Gastrocnemius medialis (tissue), 4 donors: ENCODE measurements at places on chromosomes 7 and 10. TPM values are rescaled to one million over a fixed set of nuclear protein-coding genes. Genes with fewer than 3 reads are reported as not detected.

DNA sequence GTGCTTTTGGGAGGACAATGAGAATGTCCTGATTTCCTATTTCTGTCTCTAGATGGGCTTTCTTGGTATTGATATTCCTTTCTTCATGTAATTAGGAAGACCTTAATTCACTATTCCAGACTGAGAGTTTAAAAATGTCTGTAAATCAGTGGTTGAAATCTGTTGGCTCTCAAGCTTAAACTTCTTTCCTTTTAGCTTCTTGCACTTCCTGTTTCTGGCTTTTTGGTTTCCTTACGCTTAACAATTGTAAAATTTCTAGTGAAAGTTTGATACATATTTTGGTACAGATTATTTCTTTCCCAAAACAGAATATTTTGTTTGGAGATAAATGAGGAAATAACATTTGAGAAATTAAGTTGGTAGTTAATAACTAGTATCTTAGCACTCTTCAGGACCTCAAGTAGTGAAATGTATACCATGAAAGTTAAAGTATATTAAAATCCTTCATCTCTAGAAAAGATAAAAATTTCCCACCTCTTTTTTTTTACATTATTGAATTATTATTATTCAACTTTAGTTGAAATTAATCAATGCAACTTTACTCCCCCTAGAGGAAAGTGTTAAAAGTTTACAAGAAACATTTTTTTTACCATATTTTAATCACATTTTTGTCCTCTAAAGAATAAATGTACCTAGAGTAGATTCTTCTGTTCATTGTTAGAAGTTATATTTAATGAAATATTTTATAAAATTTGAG is 137.2 kb downstream of the PHTF2 start:
- no peak for DNase-seq

- no peak for DNase-seq
Measured at GRCh38 chr10:92572362-92573090, 1.4 kb downstream of the IDE start.

GRCh38 chr7:65004575-65004974 is 1.9 kb downstream of the ERV3-1 start:
- no peak for DNase-seq

DNA sequence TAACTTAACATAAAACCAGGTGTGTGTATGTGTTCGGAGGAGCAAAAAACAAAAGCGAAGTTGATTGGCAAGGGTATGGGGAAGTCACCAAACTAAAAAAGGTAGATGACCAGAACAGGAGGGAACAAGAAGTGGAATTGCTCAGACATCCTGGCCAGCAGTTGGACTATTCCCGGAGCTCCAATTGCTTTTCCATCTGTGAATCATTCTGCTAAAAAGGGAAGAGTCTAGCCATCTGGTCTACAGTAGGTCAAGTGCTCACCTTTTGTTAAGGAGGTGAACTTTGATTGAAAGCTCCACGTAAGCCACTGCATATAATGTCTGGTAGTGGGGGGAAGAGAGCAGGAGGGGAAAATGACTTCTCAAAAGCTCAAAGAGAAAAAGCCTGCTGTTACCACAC is 50.0 kb upstream of the BET1 start:
- DNase-seq = no peak

GRCh38 chr7:125085084-125085483 is 155.5 kb upstream of the POT1 start:
- DNase-seq = no peak

GRCh38 chr10:5764422-5765297 is 48.6 kb downstream of the GDI2 start:
- no peak for DNase-seq

GRCh38 chr7:280461-280860 is 9.5 kb upstream of the FOXL3 start:
- no peak for DNase-seq

DNA sequence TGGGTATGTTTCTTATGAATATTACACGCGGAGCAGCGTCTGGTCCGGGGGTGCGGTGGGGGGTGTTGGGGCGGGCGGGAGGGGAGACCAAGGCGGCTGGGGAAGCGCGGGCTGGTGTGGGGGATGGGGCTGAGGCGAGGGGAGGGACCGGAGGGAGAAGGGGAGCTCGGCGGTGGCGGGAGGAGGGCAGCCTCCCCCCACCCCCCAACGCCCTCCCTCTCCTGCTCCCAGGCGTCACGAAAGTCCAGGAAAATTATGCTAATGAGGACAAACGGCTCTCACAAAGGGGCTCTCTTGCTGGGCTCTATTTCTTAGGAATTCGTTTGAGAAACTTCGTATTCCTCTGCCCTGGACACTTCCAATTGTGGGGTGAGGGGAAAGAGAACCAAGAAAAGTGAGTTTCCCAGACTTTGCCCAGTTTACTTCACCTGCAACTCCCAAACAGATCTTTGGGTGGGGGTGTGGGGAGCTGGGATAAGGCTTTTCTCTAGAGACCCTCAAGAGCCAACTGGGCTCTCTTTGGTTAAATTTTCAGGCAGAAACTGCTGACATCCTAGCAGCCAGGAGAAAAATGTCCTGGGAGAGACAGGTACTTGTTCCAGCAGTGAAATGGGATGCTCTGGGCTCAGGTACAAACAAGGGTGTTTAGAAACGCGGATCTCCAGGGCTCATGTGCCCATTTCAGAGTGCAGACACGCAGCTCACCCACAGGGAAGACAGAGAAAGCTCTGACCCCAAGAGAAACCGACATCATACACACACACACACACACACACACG is 11.7 kb upstream of the HOXA2 start:
- no peak for DNase-seq

GRCh38 chr7:141074997-141075396 is 1.1 kb downstream of the TMEM178B start:
- DNase-seq = no peak

GRCh38 chr10:96333101-96333500 is 25.7 kb downstream of the OPALIN start:
- no peak for DNase-seq

GRCh38 chr10:787933-788651 is 98.6 kb upstream of the DIP2C start:
- DNase-seq = no peak

DNA sequence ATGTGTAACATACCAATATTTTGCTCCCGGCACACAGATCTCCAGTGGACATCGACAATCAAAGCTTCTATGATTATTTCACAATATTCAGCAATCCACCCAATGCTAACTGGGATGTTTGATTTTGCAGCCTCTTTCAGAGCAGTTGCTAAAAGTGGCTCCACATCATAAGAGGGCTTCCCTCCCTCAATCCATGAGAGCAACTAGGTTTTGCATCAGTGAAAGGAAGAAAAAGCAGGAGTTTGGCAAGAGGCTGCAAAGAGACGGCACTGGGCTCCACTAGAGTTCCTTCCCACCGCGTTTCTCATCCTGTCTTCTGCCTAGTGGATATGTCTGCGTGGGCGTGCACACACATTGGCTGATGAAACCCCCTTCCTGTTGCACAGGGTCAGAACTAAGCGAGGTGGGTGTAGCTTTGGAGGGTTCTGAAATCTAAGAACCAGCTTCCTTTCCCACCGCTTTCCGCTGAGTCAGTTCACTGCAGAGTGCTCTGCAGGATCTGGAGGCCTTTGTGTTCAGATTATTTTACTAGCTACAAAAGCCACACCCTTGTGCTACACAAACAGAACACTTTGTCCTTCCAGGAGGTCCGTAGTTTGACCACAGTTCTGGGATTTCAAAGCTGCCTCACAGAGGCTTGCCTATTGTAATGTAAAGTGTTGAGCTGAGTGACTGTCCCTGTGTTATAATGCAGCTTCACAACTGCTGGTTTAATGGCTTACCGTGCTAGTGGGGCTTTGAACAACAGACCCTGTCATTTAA is 28.1 kb downstream of the ARL4A start:
- DNase-seq = peak; percentile 72

DNA sequence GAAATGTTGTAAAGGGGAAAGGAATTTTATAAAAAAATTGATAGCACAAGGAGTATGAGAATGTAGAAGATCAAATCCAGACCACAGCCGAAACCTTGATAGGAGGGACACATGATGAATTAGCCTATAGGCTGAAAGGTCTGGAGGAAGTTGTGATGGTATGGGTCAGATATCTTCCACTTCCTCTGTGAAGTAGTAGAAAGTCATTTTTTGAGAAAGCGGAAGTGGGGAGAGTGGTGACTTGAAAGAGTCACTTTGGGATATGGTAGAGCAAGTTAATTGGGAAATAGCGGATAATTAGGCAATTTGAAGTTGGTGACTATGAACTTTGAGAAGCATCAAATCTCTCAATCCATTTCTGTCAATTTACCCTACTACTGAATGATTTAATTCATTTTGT is 99.4 kb downstream of the GRM8 start:
- no peak for DNase-seq

DNA sequence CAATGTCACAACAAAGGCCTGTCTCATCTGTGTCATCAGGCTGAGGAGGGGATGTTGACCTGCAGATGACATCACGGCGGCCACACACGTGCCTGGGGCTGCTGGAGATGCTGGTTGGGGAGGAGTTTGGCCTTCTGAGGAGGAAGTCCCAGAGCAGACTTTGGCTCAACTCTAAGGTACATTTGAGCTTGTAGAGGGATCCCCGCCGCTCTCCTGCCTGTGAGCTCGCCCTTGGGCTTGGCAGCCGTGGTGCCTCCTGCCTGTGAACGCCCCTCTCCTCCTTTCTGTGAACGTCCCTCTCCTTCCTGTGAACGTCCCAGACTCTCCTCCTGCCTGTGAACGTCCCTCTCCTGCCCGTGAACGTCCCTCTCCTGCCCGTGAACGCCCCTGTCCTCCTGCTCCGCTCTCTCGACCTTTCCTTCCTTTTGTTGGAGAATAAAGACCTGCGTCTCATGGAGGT is 176.4 kb downstream of the DNAJB6 start:
- DNase-seq = no peak

GRCh38 chr10:44950326-44951225 is 9.0 kb upstream of the RASSF4 start:
- DNase-seq = no peak

- DNase-seq = no peak
Measured at GRCh38 chr10:6400331-6400730, 179.7 kb downstream of the PRKCQ start.

DNA sequence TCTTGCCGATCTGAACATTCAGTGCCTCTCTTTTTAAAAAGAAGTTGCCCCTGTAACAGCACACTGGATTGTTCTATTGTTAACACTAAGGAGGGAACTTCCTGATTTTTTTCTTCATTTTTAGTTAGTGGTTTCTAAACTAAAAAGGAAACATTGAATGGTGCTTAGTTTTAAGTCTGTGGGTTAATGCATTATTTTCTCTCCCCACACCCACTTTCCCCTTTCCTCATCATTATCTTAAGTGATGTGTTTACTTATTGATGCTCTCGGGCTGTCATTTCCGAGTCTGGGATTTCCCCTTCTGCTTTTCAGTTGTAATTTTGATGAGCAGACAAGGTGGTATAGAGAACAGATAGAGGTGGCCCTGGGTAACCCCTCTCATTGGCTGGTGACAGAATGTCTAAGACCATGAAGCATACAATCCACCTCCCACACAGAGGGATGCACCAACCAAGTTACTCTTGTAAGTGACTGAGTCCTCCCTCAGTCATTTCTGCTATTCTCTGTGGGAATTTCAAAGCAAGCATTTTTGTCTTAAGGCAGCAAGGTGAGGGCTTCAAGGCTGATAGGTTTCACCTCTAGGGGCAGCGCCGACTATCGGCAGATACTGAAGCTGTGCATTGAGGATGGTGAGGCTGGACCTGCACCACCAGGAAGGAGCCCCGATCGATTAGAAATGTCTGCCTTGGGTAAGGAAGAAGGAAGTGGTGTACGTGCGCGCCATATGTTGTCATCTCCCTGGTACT is 49.5 kb downstream of the CHN2 start:
- DNase-seq = no peak

GRCh38 chr7:73900286-73900685 is 39.3 kb downstream of the TMEM270 start:
- DNase-seq = no peak

GRCh38 chr7:45407730-45408408 is 166.3 kb upstream of the ADCY1 start:
- DNase-seq = no peak

- no peak for DNase-seq
Measured at GRCh38 chr7:38893061-38893460, 15.9 kb downstream of the VPS41 start.

- no peak for DNase-seq
Measured at GRCh38 chr7:116527521-116527920, 2.7 kb downstream of the CAV1 start.

- no peak for DNase-seq
Measured at GRCh38 chr7:104371216-104371979, 43.0 kb downstream of the LHFPL3 start.

GRCh38 chr7:32020551-32021159 is 49.6 kb downstream of the PDE1C start:
- no peak for DNase-seq

DNA sequence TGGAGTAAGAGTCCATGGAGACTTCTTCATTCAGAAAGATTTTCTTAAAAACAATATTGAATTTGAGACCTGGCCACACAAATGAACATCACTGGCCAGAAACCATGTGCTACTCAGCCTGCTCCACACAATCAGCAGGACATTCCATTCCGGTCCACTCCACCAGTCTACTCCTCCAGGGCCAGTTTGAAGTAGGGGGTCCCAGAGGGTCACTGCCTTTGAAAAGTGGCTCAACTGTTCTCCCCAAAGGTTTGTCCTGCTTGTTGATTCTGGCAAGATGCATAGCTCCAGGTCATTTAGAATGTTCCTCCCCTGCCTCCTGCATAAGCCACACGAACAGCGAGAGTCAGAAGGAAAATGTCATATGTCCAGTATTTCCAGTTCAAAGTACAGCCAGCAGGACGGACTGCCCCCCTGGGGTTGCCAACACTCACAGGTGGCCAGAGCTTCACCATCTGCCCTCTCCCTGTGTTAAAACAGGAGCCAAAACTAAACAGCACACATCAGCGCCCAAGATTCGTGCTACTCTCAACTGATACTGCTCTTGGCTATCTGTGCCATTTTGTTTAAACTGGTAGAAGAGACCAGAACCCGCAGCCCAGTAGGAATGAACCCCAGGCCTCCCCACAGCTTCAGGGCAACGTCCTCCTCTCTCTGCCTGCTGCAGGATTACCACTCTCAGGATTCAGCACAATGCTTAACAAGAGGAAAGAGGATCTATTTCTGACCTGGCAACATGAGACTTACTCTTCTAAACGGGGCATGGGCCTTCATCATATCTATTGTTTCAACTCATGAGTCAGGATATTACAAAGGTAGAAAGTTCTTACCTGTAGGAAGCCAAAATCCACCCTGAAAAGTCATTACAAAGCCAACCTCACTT is 11.3 kb downstream of the GRB10 start:
- peak; percentile 42 for DNase-seq

- no peak for DNase-seq
Measured at GRCh38 chr7:32077806-32078205, 7.6 kb upstream of the PDE1C start.

Gene SPDYE1
- total RNA-seq = not detected

Gene COX19
- total RNA-seq = 4.7 TPM

Gene ARHGEF35
- total RNA-seq = 0.18 TPM

Gene COPG2
- total RNA-seq = 14.0 TPM

Gene SDHAF3
- 8.4 TPM for total RNA-seq

Gene DUSP5
- total RNA-seq = not detected

Gene TEX47
- total RNA-seq = not detected

Gene SMO
- total RNA-seq = 1.2 TPM
